ENCODE measurements at places on chromosomes 1 and 21.

- DNase-seq: no peak
Measured at GRCh38 chr1:91400133-91400725, 4.4 kb downstream of the HFM1 start.

DNA sequence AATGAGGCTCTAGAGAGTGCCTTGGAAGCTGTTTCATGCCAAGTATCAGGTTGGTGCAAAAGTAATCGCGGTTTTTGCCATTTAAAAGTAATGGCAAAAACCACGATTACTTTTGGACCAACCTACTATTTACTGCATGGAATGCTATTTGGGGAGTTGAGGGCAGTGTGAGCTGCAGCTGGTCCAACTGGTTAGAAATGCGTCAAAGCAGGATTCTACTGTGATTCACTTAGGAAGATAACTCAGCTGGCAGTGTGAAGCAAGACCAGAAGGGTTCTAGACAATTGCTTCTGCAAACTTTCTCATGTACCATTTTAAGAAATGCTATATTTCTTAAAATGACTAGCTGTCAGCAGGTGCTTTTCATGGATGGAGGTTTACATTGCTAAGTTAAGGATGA is 21.2 kb upstream of the PLA2G2C start:
- DNase-seq: no peak

GRCh38 chr1:78047106-78047505 is 1.3 kb downstream of the GIPC2 start:
- DNase-seq: no peak

- DNase-seq: peak; percentile 58
Measured at GRCh38 chr1:28135371-28136168, 40.9 kb downstream of the PTAFR start.

- no peak for DNase-seq
Measured at GRCh38 chr1:224541901-224542630, 74.1 kb upstream of the CNIH3 start.

DNA sequence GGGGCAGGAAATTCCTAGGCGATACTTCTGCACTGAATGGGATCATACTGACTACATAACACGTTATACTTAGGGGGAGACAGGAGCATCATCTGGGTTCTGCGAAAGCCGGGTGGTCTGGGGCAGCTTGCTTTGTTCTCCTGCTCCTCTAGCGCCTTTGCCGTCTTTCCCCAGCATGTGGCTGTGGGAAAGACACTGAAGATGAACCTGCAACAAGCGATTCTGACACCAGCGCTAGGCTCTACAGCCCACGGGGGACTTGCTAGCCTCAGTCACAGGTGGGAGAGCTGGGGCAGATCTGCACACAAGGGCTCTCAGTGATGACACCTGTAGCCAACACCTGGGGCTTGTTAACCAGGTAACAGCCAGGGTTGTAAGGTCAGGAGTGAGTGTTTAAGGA is 51.8 kb downstream of the CD46 start:
- no peak for DNase-seq

DNA sequence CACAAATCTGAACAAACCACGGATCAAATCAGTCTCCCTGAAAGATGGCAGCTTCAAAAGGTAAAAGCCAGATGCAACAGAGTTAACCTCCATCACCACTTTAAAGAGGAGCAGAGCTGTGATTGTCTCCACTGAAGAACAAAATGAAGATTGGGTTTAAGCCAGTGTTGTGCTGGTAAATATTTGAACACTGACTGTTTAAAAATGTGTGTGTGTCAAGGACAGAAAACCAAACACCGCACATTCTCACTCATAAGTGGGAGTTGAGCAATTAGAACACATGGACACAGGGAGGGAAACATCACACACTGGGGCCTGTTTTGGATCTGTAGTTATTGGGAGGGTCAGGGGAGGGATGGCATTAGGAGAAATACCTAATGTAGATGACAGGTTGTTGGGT is 83.9 kb downstream of the ST6GALNAC5 start:
- DNase-seq: no peak

DNA sequence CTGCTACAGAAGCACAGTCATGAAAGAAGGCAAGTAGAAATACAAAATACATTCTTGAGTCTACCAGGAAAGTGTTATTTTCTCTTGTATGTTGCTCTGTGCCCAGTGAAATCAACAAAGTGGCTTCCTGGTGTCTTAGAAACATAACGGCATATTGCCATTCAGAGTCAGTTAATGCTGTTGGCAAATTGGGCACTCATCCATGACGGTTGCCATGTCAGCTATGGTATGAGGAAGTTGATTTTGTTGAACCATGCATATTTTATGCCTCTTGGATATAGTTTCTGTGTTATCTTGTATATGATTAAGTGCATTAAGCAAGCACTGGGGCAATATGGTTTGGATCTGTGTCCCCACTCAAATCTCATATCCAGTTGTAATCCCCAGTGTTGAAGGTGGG is 153.1 kb upstream of the CXADR start:
- DNase-seq: no peak

DNA sequence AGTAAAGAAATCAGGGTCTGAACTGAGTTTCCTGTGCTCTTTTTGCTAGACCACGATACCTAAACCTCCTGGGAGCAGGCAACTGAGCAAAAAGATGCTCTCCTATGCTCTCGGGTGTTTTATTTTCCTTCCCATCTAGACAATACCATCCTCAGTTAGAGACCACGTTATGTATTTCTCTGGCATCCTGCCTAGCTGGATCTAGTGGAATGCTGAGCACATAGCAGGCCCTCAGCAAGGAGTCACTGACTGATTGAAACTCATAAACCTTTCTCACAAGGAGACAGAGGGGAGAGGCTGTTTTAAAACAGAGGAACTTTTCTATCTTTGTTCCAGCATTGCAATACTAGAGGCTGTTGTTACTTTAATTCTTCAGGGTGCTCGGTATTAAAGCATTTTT is 168.0 kb downstream of the CYYR1 start:
- DNase-seq: no peak

DNA sequence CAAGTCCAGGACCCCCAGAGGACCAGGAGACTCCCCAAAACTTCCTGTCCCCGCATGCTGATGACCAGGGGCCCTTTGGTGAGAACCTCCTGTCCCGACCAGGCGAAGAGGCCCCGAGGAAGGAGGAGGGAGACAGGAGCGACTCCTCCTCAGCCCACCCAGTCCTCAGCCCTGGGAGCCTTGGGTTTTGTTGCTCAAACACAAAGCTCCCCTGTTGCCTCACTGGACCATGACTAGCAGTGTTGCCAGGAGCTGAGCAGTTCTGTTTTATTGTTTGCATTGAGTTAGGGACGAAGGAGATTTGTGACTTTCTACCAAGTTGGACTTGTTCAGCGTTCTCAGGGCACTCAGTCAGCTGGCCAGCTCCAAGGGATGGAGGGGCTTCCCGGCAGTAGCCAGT is 10.0 kb downstream of the UMODL1 start:
- no peak for DNase-seq

DNA sequence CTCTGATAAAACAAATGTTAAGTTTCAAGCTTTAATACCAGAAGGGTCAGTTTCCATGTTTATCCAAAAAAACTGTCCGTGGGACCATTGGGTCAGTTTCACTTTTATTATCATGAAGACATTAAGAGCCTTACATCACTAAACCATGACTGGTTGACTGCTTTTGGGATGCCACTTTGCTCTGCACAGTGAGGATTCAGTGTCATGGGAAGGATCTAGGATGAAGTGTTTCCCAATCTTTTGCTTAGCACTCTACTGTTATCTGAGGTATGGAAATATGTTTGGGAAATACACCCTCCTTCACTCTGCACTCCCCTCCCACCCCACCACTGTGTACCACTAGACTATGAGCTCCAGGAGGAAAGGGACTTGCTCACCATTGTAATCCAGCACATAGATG is 16.3 kb downstream of the RPS6KC1 start:
- no peak for DNase-seq

GRCh38 chr1:18475234-18475905 is 5.4 kb upstream of the KLHDC7A start:
- DNase-seq: no peak

- no peak for DNase-seq
Measured at GRCh38 chr21:27674041-27674615, 707.2 kb upstream of the ADAMTS5 start.

GRCh38 chr1:174974711-174975119 is 25.0 kb upstream of the CACYBP start:
- DNase-seq: no peak

DNA sequence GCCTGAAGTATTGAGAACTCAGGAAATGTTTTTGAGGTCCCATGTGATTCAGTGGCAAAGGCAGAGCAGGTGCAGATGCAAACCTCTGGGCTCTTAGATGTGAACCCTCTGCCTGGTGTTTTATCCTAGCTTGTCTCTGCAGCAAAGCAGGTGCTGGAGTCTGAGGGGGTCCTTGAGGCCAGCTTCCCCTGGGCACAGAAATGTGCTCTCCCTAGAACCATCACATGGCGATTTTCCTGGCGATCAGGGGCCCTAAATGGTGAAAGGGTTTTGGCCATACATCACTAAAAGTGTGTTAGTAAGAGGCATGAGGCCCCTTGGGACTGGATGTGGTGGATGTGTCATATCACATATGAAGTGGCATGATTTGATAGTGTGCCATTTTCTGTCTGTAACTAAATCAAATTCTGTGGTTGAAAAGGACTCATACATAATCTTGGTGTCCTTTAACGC is 144.8 kb downstream of the ST6GALNAC3 start:
- no peak for DNase-seq

GRCh38 chr21:44722731-44723130 is 11.4 kb upstream of the TSPEAR start:
- DNase-seq: no peak
